ENCODE measurements at places on chromosomes 16 and 17. TPM values are rescaled to one million over a fixed set of nuclear protein-coding genes. Genes with fewer than 3 reads are reported as not detected.

Gene SLC13A5
- 0.47 TPM for total RNA-seq

Gene RPGRIP1L
- total RNA-seq: 22.0 TPM

Gene WFDC1
- 3.0 TPM for total RNA-seq

Gene EVI2B
- not detected for total RNA-seq

Gene TP53TG3B
- total RNA-seq: not detected

Gene PLD6
- 1.7 TPM for total RNA-seq

Gene TEX14
- total RNA-seq: 0.20 TPM

Gene SLC2A4
- 1.8 TPM for total RNA-seq

Gene DNAH17
- total RNA-seq: 0.14 TPM

Gene GDPD1
- total RNA-seq: 7.6 TPM

Gene ETV4
- total RNA-seq: 5.6 TPM

Gene NOL3
- total RNA-seq: 14.0 TPM

Gene PARD6A
- total RNA-seq: 1.9 TPM

Gene TMC7
- 1.9 TPM for total RNA-seq

Gene ARHGDIG
- 4.8 TPM for total RNA-seq

Gene USB1
- 38.3 TPM for total RNA-seq

Gene KIF2B
- total RNA-seq: not detected

Gene RNF166
- total RNA-seq: 22.9 TPM

Gene TMEM238L
- not detected for total RNA-seq

Gene SLFN14
- not detected for total RNA-seq

Gene PDK2
- 45.4 TPM for total RNA-seq

Gene FOXF1
- 2.6 TPM for total RNA-seq

Gene C16orf86
- 1.8 TPM for total RNA-seq

Gene PHAF1
- 21.5 TPM for total RNA-seq

Gene ITGA2B
- 13.6 TPM for total RNA-seq

Gene KRTAP9-8
- not detected for total RNA-seq

Gene ZNF48
- total RNA-seq: 24.2 TPM

Gene GRAP
- total RNA-seq: 1.6 TPM

Gene CCL14
- total RNA-seq: not detected

Gene SCRN2
- 49.7 TPM for total RNA-seq

Data from mesothelial cell of epicardium (in vitro differentiated cells).